ENCODE measurements at places on chromosomes 13 and 19.
A peak's percentile ranks its signal among the peaks of the same experiment; 100 is the strongest.

DNA sequence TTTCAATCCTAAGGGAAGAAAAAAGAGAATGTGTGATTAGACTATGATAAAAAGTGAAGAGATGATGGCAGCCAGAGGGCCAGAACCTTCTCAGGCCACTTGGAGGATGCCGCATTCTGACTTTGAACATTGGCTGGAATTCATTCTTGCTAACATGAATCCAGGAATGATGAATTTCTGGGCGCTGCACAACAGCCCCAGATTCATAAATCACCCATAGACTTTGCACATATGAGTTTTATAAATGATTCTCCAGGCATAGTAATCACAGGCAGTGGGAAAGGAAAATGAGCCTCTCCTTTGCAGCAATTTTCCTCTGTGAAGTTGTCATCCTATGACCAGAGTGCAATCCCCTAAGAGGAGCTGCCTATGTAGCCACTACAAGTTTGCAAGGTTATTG, 555.4 kb downstream of the KCTD12 start:
- no peak for DNase-seq

DNA sequence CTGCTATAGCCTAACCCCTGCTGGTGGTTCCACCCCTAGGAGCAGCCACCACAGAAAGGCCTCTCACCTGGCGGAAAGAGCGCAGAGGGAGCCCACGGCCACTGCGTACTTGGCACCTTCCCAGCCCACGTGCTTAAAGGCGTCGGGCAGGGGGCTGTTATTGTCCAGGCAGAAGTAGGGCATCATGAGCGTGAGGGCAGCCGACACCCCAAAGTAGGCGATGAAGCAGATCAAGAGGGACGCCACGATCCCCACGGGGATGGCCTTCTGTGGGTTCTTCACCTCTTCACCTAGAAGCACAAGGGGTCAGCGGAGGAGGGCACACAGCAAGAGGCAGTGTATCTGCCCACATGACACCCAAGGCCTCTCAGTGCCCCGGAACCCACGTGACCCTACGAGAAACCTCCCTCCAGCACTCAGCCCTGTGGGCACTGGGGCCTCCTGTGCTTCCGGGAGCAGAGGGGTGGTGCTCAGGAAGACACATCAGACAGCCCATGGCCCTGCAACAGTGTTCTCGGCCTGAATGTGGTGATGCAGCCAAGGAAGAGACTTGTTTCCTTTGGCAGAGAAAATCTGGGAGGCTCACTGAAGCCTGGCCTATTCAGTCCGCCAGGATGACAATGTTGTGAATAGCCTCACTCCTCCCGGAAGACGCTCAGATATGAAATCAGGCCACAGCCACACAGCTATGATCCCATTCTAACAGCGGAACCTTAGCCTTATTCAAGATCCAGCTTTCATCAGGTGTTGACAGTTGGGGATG, 72.1 kb downstream of the SLC7A1 start:
- no peak for DNase-seq

DNA sequence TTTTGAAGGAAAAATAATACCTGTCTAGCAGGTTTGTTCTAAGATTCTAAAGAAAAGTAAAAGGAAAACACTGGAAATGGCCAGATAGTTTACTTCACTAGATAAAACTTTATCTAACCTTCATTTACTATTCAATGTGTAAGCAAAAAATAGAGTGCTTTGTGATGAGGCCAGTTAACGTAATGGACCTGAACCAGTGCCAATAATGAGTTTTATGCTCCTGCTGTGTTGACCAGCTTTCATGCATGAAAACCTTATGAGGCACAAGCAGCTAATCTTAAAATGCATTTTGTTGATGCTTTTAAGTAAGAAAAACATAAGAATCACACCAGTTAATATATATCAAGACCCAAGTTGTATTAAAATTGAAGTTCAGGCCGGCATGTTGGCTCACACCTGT, 617.2 kb upstream of the GPC6 start:
- DNase-seq, result no peak

GRCh38 chr13:51966186-51966585, 45.1 kb downstream of the ATP7B start:
- DNase-seq, result no peak

GRCh38 chr19:40416918-40417642, 3.9 kb upstream of the PRX start:
- peak; percentile 70 for DNase-seq

DNA sequence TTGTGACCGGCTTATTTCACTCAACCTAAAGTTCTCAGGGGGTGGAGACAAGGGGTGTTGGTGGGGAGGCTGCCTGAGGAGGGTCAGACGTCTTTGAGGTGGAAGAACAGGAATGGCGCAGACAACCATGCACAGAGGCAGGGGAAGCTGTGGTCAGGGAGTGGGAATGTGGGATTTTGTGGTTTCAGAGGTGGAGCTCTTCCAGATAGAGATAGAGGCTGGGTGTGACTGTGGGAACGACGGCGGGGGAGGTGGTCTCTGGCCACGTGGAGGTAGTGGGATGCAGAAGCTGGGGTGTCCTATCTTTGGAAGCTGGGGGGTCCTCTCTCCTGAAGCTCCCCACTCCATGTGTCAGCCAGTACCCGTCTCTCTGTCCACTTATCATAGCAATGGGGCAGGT, 7.8 kb upstream of the KLK14 start:
- no peak for DNase-seq

DNA sequence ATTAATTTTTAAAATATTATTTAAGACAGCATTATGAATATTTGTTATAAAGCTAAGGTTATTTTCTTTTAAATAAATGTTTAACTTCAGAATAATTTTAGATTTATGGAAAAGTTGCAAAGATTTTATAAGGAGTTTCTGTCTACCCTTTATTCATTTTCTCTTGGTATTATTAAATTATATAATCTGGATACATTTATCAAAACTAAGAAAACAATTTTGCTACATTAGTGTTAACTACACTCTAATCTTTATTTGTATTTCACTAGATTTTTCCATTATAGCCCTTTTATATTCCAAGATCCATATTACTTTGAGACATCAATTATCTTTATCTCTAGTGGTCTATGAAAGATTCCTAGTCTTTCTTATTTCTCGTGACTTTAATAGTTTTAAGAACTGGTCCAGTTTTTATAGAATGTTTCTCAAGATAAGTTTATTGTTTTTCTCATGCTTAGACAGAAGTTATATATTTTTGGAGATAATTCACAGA, 1243.7 kb upstream of the PCDH9 start:
- DNase-seq, result no peak

GRCh38 chr19:35860818-35861639, 4.3 kb downstream of the KIRREL2 start:
- no peak for DNase-seq

GRCh38 chr19:55809381-55810058, 22.3 kb downstream of the NLRP11 start:
- DNase-seq, result peak; percentile 94

- DNase-seq, result no peak
Observed at GRCh38 chr13:22915442-22916082, 265.2 kb upstream of the SGCG start.

- no peak for DNase-seq
Observed at GRCh38 chr13:111267784-111268183, 52.7 kb upstream of the TEX29 start.

DNA sequence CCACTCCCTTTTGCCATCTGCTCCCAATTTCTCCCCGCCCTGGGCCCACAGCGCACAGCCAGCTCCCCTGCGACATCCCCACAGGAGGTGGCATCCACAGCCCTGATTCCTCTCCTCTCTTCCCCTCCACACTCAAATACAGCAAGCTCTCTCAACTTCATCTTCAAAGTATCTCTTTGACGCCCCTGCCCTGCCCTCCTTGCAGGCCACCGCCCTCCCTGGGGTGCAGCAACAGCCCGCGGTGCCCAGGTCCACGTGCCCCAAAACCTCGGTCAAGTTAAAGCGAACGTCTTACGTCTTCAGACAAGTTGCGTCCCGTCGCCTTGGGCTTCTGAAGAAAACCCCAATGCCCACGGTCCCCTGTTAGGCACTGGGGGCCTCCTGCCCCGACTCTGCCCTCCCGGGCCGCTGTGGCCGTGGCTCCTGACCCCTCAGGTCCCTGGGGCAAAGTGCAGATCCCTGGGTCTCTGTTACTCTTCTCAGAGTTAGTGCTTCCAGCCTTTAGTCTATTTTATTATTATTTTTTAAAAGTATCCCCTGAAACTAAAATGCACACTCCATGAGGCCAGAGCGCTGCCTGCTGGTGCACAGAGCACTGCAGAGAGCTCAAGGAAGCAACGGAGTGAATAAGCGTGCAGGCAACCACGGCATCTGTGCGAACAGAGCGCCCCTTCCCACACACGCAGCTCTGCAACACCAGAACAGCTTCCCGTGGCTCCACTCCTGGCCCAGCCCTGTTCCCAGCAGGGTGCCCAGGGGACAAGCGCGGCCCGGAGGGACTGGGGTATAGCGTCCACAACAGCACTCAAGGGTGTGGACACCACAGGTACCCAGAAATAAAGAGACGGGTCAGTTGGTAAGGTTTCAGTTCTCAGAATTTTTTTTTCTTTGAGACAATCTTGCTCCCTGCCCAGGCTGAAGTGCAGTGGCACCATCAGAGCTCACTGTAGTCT, 26.4 kb downstream of the IL17D start:
- no peak for DNase-seq

DNA sequence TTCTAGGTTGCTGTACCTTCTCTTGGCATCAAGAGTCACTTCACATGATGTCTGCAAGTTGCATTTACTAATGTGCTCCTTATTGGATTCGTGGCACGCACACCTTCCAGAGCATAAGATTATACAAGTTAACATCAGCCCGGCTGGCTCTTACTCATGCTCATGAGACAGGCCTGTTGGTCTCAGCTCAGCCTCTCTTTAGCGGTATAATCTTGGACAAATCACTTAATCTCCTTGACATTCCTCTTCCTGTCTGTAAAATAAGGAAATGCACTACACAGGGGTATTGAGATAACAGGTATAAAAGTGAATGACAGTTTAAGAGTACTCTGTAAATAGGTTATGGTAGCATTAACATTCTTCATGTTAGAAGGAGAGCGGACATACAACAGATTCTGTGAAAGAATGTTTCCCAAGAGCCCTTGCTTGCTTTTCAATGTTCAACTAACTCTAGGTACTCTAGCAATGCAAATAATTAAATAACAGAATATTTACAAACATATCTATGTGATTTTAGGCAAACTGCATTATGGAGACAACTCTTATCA, 181.1 kb downstream of the FGF14 start:
- DNase-seq, result no peak

GRCh38 chr19:7294558-7295212, 471 bp upstream of the INSR start:
- DNase-seq, result peak; percentile 21

GRCh38 chr13:52652980-52653303, 306 bp downstream of the SUGT1 start:
- no peak for DNase-seq

- no peak for DNase-seq
Observed at GRCh38 chr13:39599012-39599411, 4.0 kb downstream of the LHFPL6 start.

Measured in M059J (cell line).